Fibroblast of skin of abdomen (primary cell): ENCODE measurements at places on chromosomes 5 and 9.

DNA sequence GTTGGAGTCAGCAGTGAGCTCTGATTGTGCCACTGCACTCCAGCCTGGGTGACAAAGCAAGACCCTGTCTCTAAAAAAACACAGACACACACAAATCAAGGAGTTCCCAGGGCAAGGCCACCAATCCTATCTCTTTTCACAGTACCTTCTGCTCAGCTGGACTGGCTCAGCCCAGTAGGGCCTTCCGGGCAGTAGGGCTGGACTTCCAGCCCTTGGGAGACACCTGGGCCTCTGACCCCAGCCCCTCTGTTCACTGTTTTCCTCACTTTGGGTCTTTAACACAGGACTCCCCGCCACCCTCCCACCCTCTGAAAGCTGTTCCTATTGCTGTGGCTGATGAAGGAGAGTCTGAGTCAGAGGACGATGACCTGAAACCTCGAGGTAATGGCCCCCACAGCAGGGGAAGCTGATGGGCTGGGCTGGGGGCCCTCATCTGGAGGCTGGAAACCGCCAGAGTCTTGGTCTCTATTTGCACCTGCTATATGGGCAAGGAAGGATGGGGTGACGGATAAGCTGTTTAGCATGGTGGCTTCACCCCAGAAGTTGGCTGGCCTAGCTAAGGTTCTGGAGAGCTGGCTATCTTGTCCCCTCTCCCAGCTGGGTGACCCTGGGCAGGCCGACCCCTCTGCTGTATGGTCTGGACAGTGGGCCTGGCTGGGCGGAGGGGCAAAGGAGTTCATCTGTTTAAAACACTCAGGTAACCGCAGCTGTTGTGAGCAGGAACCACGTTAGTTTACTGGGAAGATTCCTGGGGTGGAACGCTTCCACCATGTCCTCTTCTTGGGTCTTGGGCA lies 25.6 kb downstream of the USP20 start:
- DNase-seq, result no peak

GRCh38 chr5:66861402-66861801 lies 265.2 kb downstream of the MAST4 start:
- no peak for DNase-seq

DNA sequence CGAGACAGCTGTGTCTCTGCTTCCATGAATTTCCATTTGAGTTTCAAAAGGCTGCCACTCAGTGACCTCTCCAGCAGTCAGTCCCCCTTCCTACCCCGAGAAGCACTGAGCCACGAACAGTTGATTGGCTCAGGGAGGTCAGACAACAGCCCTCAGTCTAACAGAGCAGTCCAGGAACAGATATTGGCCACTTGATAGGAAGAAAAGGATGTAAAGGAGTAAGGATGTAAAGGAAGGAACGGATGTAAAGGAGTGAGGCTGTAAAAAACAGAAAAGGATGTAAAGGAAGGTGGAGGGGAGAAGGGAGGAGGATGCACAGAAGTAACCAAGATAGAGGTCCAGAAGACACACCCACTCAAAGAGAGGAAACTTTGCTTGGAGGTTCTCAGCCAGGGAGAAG lies 3.2 kb upstream of the NR4A3 start:
- DNase-seq, result no peak

DNA sequence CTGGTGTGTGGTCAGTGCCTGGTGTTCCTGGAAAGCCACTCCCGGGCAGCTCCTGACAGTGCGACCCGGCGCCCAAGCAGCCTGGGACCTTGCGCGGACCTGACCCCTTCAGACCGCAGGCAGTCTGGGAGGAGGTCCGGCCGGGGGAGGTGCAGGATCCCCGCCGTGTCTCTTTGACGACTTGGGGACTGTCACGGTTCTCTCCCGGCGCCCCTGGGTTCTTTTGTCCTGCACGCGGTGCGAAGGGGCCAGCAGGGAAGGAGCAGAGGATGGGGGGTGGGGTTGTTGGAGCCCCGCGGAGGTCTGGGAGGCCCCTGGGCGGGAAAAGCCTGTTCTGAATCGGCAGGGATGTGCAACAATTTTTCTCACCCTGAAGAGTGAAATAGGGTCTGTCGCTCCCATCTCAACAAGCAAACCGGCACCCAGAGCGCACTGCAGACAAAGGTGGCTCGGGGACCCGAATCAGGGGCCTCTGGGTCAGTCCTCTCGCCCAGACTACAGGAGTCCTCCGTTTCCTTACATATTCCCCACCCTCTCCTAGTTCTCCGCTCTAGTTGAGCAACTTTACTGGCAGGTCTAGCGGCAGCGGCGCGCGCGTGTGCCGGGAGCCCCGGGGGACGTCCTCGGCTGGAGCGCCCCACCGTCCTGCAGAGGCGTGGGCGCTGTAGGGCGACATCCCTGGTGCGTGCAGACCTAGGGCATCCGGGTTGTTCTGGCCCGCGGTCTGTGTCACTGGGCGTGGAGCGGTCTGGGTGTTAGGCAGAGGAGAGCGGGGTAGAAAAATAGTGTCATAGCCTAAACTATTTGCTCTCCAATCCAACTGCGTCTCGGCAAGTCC lies 1.2 kb downstream of the VCAN start:
- DNase-seq, result peak; percentile 25

DNA sequence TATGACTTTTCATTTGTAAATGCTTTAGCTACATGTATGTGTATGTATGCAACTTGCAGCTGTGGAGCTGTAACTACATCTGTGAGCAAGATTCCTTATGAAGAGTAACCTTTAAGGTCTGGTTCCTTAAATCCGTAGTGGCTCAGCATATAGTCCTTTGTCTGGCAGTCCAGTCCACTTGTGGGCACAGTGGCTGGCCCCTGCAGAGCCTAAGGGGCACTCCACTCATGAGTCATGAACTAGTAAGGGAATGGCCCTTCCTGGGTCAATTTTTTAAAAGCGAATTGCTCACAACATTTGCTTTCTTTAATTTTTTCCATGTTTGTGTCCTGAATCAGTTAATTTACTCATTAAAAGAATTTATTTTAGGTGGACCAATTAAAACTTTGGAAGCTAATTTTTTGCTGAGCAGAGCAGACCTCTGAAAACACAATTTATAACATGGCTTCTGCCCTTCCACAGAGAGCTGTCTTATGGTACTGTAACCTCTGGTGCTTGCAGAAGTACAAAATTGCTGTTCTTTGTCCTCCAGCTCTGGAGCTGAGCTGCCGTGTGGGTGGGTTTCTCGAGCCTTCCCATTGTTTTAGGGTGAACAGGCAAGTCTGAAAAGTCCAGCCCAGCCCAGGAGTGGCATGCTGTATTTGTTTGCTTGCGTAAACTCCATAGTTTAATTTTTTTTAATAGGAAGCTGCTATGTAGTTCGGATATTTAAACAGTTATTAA lies 110.1 kb downstream of the MVB12B start:
- no peak for DNase-seq

GRCh38 chr5:176700239-176700847 lies 53.1 kb downstream of the TSPAN17 start:
- no peak for DNase-seq

- no peak for DNase-seq
These were observed 214.3 kb upstream of the SEMA6A start for GRCh38 chr5:116788851-116789403.

DNA sequence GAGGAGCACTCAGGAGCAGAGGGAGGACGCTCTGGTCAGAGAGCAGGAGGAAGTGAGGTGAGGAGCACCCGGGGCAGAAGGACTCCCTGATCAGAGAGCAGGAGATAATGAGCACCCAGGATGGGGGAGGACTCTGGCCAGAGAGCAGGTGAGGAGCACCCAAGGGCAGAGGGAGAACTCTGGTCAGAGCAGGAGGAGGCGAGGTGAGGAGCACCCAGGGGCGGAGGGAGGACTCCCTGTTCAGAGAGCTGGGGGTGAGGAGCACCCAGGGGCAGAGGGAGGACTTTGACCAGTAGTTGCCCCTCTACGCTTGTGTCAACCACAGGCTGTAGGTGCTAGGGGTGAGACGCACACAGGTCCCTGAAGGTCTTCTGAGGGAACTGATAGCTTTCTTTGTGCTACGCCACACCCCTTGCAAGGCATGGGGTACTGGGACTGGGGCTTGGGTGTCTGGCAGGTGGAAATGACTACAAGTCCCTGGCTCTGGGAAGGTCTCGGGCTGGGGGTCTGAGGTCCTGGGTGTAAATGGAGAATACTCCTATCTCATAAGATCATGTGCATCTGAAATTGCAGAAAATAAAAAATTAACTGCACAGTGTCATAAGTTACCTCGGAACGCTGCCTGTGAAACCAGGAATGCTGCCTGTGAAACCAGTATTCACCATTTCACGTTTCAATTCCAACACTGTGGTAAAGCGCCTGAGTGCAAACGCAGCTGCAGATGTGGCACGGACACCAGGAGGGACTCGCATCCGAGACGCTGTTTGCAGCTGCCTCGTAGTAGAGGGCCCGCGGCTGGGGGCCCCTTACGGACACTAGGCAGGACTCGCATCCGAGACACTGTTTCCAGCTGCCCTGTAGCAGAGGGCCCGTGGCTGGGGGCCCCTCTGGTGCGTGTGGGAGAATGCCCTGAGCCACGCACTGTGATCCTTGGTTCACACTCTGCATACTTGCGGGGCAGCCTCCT lies 27.0 kb upstream of the SLC6A3 start:
- no peak for DNase-seq

DNA sequence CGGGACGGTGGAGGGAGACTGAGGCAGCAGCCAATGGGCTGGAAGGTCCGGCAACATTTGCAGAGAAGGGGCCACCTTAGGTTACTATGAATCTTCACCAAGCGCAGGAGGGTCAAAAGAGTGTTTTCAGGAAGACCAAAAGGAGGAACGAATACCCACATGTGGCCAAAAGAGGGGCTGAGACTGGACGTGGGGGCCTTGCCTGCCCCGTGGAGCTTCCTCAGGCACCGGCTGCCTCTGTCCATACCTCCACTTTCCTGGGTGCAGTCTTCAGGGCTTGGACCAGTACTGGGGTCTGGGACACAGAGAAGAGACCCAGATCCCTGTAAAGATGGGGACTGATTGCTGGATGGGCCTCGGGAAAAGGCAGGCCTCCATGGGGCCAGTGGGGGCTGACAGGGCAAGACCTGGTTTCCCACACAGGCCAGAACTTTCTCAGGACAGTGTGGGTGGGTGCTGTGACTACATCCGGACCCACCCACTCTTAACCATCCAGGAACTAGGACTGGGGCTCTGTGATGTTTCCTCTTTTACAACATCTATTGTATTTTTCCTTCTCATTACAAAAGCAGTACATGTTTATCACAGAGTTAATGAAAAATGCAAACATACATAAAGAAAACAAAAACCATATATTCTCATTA lies 294.7 kb downstream of the ZSWIM6 start:
- no peak for DNase-seq

GRCh38 chr5:7391814-7392692 lies 3.9 kb upstream of the ADCY2 start:
- peak; percentile 41 for DNase-seq

DNA sequence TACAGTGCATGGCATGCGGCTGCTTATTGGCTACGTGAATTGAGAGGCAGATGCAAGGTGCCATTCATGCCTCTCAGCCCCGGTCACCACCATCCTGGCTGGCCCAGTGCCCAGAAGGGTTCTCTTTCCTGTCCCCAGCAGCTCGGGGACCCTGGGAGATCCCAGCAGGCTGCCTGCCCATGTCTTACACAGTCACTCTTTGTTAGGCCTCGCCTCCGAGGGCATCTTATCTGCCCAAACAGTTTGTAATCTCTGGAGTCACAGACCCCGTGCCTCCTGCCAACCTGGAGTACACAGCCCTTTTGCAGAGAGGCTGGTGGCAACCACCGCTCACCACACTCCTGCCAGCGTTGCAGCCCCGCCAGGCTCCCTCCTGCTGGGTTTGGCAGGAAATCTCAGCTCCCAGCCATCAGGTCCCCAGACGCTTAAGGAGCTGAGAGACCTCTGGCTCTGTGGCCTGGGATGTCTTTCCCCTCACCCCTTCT lies 7.0 kb upstream of the AK1 start:
- DNase-seq, result no peak

GRCh38 chr5:103602438-103602837 lies 39.8 kb upstream of the NUDT12 start:
- DNase-seq, result no peak
